ENCODE measurements at places on chromosomes 12 and 14.

DNA sequence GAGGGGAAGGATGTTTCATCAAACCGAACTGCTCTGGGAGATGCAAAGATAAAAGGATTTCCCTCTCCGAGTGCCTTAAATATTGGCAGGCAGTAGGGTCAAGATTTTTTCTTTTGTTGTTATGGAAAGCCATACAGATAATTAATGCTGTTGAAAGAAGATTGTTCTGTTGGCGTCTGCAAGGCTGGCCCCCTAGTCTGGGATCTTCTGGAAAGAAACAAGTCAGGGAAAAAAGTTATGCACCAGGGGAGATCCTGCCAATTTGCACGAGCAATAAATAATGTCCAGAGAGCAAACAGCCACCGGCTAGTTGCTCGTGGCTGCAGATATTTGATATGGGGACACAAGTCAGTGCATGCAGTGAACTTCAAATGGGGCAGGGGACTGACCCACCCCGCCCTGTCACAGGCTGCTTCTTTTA is 202.1 kb upstream of the MYL2 start:
- DNase-seq = no peak

DNA sequence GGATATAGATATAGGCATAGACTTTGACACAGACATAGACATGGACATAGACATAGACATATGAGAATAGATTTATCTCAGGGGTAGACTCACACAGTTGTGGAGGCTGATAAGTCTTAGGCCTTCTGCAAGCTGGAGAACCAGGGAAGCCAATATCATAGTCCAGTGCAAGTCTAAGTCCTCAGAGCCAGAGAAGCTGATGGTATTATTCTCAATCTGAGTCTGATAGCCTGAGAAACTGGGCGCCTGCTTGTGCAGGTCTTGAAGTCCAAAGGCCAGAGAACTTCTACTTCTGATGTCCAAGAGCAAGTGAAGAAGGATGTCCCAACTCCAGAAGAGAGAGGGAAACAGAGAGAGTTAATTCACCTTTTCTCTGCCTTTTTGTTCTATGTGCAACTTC is 476.5 kb downstream of the SLC6A15 start:
- no peak for DNase-seq

DNA sequence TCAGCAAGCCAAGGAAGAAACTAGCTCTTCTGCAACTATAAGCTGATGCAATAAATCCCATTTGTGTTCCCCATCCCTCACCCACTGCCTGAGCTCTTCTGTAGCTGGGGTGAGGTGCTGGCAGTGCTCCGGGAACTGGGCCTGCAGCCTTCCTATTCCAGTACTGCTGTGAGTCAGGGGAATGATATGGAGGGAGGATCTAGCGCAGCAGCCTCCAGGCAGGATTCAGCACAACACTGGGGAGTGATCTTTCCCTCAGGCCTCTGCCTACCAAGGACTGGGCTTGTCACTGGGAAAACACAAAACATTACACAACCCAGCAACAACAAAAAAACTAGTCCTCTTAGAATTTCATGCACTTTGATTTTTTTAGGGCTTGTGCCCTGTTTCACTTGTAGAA is 58.7 kb downstream of the ST8SIA1 start:
- DNase-seq = no peak

GRCh38 chr12:57479043-57479375 is 657 bp downstream of the ARHGAP9 start:
- DNase-seq = no peak

- DNase-seq = no peak
Measured at GRCh38 chr14:53955671-53956426, 776 bp downstream of the BMP4 start.

DNA sequence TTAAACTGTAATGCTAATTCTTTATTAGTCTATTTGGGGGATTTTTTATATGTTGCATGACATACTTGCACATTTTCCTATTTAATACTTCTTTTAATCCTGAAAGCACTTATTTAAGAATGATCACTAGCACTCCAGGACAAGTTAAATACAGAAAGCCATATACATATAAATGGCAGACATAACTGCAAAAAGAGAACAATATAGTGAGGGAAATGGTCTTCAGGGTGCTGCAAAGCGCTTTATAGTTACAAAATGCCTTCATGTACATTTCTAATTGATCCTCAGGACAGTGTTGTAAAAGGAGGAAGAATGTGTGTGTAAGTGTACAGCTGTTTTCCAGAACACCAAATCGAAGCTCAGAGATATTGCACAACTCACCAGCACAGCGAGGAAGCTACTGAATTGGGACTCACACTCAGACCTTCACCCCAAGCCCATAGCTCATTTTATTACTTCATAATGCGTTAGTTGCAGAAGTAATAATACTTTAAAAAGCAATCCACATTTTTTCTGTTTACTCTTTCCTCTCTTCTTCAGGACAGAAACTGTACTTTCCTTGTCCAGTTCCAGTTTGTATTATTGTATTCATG is 428.2 kb downstream of the RAD51B start:
- no peak for DNase-seq

- no peak for DNase-seq
Measured at GRCh38 chr12:106428384-106428783, 70.8 kb downstream of the POLR3B start.

DNA sequence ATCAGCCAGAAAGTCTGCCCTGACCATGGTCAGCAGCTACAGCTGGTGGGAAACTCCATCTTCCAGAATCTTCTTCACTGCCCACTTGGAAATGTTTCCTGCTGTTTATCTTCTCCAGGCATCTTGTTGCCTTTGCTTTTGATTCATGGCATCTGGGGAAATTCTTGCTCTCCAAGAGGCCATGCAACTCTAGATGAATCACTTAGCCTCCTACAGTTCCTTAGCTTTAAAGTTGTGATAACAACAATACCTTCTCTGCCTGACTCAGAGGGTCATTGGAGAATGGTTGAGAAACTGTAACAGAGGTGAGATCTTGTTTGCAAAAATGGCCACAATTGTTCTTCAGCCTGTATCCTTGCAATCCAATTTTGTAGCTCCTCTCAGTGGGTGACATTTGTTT is 121.0 kb upstream of the VRK1 start:
- DNase-seq = no peak

DNA sequence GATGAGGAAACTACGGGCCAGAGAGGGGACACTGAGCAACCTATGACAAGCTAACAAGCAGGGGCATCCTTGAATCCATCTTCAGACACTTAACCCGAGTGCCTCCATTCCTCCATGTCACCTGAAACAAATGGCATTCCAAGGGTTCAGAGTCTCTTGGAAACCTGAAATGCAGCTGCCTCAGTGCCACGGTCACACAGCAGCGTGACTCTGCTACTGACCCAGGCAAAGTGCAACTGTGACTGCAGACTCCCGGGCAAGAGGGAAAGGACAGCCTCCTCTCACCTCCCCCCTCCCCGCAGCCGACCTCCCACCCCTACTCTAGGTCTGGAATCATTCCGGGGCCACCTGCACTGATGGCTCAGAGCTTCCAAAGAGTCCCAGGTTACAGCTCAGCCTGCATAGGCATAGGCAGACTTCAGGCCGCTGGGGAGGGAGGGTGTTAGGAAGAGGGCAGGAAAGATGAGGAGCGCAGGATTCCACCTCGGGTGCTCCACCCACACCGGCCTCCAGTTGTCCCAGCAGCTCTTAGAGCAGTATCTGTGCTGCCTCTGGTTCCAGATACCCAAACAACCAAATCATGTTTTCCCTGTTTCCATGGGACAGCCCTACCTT is 53.2 kb downstream of the KCNK10 start:
- no peak for DNase-seq

- no peak for DNase-seq
Measured at GRCh38 chr12:10160617-10161385, 11.1 kb downstream of the OLR1 start.

- no peak for DNase-seq
Measured at GRCh38 chr12:90915353-90915752, 39.6 kb downstream of the CCER1 start.

- DNase-seq = no peak
Measured at GRCh38 chr14:32576088-32576795, 247.1 kb downstream of the AKAP6 start.

GRCh38 chr12:44584625-44585024 is 291.5 kb downstream of the NELL2 start:
- DNase-seq = no peak

DNA sequence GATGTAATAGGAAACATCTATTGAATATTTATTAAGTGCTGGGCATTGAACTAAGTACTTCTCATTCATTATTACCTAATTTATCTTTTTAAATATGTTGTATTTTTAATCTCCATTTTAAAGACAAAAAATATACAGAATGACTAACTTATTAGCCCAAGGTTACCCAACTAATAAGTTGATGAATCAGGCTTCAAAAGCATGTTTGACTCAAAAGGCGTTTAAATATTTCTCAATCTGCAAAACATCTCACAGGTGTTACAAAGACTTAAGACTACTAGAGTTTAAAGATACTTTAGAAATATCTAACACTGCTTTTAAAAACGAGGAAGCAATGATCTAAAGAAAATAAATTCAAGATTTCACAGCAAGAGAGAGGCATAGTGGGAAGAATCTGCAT is 457.4 kb upstream of the DCN start:
- DNase-seq = no peak

- DNase-seq = no peak
Measured at GRCh38 chr12:115870510-115870909, 407.0 kb downstream of the MED13L start.

DNA sequence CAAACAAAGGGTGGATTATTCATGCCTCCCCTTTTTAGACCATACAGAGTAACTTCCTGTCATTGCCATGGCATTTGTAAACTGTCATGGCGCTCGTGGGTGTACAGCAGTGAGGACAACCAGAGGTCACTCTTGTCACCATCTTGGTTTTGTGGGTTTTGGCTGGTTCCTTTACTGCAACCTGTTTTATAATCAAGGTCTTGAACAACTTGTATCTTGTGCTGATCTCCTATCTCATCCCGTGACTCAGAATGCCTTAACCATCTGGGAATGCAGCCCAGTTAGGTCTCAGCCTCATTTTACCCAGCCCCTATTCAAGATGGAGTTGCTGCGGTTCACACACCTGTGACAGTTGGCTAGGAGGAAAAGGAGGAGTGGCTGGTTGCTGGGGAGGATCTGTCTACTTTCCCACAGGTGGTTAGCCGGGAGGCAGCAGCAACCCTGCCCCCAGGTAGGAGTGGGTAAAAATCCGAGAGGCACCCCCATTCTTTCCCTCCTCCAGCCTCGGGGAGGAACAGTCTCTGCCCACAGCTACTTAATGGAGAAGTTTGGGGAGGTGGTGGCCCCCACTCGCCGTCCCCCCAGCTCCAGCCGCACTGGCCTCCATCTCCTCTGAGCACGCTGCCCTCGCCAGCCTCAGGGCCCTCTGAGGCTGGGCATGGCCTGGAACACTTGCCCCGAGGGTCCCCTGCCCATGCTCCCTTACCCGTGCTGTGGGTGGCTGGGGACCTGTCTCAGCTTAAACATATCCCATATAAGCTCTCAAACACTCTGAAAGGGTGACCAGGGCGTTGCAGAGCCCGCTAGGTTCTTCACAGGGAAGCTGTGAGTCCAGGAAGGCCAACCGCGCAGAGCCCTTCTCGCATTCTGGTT is 41.7 kb downstream of the SMIM41 start:
- DNase-seq = no peak

DNA sequence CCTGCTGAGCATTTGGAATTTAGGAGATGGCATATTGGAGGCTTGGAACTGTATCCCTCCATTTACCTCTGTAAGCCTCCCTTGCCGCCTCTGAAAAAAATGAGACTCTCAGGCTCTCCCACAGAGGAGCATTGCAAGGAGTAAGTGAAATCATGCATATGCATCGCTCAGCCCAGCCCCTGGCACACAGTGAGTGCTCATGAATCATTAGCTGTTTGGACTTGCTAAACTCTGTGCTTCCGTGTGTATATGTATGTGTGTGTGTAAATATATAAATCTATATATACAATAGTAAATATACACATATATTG is 17.1 kb upstream of the TBX3 start:
- no peak for DNase-seq

DNA sequence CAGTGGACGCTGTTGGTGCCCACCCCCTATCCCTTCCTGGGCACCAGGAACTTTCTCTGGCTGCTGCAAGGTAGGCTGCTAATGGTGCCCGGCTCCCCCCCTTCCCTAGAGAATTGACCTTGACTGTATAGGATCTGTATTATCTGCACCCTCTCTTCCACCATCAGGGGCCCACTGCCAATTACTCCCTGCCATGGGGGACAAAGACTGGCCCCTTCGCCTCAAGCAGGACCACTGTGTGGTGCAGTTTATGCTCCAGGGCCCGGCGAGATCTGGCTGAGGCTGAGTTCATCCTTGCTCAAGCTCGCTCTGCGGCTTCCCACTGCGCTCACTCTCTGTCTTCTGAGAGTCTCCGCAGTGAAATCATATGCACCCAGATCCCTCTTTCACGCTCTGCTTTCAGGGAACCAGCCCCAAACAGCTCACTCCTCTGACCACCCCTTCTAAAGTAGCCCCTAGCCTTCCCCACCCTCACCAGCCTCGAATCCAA is 95.2 kb downstream of the LGMN start:
- no peak for DNase-seq

DNA sequence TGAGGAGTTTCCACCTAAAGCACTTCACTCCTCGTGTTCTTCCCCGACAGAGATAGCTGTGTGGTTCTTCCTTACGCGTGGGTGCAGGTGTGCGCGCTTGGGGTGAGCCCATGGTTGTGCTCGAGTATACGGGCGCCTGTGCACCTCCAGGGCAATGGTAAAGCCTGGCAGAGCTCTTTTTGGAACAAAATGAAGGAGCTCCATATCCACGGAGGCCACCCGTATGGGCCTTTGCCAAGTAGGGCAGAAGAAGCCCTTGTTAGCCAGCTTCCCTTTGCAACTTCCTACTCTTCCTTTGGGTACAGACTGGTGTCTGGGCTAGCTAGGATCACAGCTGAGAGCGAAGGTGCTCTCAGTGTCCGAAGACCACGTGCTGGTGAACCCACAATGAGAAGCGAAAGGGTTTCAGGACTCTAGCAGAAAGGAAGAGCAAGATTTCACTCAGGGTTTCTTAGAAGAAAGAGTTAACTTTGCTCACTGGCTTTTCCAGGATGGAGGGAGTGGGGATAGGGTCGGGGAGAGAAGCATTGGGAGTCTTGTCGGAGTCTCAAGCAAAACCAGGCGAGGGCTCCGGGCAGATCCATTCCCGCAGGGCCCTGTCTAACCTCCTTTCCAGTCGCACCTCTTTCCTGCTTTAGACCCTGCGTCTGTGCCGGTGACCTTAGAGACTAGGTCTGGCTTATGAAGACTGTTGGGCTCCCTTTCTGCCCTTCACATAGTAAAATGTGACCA is 960 bp upstream of the LRFN5 start:
- DNase-seq = no peak

DNA sequence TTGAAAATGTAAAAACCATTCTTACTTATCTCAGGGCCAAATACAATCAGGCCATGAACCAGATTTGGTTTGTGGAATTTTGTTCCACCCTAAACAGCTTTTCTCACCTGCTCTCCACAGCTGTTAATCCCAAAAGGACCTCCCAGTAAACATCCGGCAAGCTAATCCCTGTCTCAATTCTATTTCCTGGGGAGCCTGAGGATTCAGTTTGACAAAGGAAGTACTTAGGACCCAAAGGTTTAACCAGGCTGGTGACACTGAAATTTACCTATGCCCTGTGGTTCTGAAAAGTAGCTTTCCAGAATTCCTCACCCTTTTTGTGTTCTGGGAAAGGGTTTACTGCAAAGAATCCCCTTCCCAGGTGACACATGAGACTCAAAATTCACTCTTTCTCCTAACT is 15.0 kb downstream of the CAPZA3 start:
- DNase-seq = no peak

GRCh38 chr12:15220451-15220850 is 766 bp downstream of the RERG start:
- no peak for DNase-seq

- no peak for DNase-seq
Measured at GRCh38 chr12:27865421-27865820, 85.4 kb upstream of the MANSC4 start.

All from activated CD8-positive, alpha-beta memory T cell treated with anti-CD3 and anti-CD28 coated beads for 1 hour (primary cell).